Immature natural killer cell (primary cell): ENCODE measurements at places on chromosomes 16 and 17. TPM values are rescaled to one million over a fixed set of nuclear protein-coding genes. Genes with fewer than 3 reads are reported as not detected.

DNA sequence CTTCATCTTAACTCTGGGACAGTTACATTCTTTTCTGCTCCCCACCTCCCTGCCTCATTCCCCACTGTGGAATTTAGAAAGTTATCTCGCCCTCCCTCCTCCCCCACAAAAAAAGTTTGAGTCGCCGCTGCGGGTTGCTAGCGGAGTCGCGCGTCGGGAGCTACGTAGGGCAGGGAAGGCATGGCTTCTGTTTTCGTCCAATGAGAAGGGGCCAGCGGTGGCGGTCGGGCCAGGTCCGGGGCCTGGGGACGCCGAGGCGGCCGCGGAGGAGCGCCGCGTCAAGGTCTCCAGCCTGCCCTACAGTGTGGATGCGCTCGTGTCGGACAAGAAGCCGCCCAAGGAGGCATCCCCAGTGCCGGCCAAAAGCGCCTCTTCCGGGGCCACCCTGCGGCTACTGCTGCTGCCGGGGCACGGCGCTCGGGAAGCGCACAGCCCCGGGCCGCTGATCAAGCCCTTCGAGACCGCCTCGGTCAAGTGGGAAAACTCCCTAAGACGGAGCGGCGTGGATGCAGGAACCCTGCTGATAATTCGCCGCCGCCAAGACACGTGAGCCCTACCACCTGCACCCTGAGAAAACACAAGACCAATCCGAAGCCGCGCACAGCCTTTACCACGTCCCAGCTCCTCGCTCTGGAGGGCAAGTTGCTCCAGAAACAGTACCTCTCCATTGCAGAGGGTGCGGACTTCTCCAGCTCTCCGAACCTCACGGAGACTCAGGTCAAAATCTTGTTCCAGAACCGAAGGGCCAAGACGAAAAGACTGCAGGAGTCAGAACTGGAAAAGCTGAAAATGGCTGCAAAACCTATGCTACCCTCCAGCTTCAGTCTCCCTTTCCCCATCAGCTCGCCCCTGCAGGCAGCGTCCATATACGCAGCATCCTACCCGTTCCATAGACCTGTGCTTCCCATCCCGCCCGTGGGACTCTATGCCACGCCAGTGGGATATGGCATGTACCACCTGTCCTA lies 8.9 kb downstream of the OR4D1 start:
- peak overlapping the region; percentile 94 for H3K4me3 ChIP-seq
- peaks cover 5% of the 10 kb centered on the region for H3K36me3 ChIP-seq
- H3K27ac ChIP-seq, result peak overlapping the region; percentile 96
- DNase-seq, result peak; percentile 74
- H3K27me3 ChIP-seq, result peaks cover 5% of the 10 kb centered on the region
- H3K4me1 ChIP-seq, result peaks cover 82% of the 10 kb centered on the region

GRCh38 chr16:8708536-8708935 lies 34.1 kb downstream of the ABAT start:
- H3K4me3 ChIP-seq, result no peak overlapping the region
- DNase-seq, result no peak
- peaks cover 3% of the 10 kb centered on the region for H3K27me3 ChIP-seq
- H3K27ac ChIP-seq, result no peak overlapping the region

DNA sequence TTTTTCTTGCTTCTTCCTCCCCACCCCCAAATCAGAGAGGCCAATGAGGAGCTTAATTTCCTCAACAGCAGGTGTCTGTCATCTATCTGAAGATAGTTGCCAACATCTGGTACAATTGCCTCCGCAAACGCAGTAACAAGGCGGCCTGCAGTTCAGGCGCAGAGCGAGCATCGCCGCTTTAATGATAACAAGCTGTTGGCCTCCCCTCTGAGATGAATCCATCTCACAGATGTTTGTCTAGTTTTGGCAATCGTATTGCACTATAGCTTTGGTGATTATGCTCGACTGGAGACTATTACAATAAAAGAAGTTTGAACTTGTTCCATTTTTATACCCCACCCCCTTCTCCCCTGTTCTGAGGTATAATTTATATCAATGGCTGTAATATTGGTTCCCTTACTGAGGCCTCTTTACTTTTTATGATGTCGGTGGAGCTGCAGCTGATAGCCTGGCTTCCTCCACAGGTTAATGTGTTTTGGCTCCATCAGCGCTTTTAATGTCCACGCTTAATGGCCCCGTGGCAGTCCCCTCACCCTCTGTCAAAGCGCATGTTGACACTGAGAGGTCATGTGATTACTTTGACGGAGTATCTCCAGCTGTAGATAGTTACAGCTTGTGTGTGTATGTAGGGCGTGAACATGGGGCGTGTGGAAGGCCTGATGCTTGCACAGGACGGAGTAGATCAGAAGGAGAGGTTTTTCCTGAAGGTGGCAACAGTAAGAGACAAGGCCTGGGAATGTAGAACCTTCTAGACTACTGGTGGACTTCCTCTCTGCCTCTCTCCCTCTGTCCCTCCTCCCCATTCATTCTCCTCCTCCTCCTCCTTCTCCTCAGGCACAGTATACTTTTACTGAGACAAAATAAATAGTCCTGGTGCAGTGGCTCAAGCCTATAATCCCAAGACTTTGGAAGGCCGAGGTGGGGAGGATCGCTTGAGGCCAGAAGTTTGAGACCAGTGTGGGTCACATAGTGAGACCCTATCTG lies 164.7 kb downstream of the MSI2 start:
- DNase-seq, result no peak
- H3K27me3 ChIP-seq, result peaks cover 2% of the 10 kb centered on the region
- H3K27ac ChIP-seq, result no peak overlapping the region
- H3K36me3 ChIP-seq, result peaks cover 1% of the 10 kb centered on the region
- peaks cover 11% of the 10 kb centered on the region for H3K4me1 ChIP-seq

DNA sequence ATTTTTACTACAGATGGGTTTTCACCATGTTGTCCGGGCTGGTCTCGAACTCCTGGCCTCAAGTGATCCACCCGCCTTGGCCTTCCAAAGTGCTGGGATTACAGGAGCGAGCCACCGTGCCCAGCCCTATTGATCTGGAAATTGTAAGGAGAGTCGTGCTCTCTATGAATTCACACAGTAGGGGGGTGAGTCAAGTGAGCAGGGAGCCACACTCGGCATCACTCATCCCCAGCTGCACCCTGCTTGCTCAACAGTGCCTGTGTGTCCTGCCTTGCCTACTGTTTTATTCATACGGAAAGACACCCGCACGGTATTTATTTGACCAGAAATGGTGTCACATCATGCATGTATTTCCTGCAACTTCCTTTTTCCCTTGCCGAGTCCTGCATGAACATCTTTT lies 157.2 kb upstream of the FOXF1 start:
- H3K36me3 ChIP-seq, result no peaks in the 10 kb centered on the region
- no peaks in the 10 kb centered on the region for H3K4me1 ChIP-seq
- H3K4me3 ChIP-seq, result no peak overlapping the region
- DNase-seq, result no peak

- no peaks in the 10 kb centered on the region for H3K36me3 ChIP-seq
- H3K4me3 ChIP-seq, result no peak overlapping the region
- no peaks in the 10 kb centered on the region for H3K27me3 ChIP-seq
- no peak overlapping the region for H3K27ac ChIP-seq
Measured at GRCh38 chr17:21242780-21243515, 10.3 kb downstream of the NATD1 start.

DNA sequence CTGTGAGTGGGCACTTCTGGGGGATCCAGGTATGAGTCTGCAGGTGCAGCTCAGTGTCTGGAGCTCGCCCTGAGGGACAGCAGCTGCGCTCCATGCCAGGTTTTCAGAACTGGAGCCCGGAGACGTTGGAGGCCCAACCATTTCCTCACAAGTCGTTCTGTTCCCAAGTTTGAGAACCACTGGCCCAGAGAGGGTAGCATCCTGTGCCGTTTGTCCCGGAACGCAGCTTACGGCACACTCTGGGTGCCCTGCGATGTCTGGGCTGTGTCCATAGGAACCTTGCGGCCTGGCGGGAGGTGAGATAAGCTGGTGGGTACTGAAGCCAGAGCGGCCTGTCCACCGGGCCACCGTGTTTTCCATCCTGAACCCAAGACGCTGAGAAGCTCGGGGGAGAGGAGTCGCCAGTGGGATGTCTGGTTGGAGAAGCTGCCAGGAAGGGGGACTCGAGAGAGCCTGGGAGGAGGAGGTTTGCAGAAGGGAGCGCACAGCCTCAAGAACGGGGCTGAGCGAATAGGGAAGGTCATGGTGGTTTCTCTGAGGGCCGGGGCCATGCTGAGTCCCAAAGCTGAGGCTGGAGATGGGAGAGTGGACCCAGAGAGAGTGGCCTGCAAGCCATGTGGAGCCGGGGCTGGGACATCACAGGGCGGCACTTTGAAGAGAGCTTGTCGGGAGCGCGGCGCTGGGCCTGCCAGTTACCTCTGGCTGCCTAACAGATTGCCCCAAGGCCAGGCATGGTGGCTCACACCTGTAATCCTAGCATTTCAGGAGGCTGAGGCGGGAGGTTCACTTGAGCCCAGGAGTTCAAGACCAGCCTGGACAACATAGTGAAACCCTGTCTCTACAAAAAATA lies 211.0 kb upstream of the GSE1 start:
- DNase-seq, result no peak
- no peaks in the 10 kb centered on the region for H3K27me3 ChIP-seq
- H3K27ac ChIP-seq, result no peak overlapping the region
- no peak overlapping the region for H3K4me3 ChIP-seq

DNA sequence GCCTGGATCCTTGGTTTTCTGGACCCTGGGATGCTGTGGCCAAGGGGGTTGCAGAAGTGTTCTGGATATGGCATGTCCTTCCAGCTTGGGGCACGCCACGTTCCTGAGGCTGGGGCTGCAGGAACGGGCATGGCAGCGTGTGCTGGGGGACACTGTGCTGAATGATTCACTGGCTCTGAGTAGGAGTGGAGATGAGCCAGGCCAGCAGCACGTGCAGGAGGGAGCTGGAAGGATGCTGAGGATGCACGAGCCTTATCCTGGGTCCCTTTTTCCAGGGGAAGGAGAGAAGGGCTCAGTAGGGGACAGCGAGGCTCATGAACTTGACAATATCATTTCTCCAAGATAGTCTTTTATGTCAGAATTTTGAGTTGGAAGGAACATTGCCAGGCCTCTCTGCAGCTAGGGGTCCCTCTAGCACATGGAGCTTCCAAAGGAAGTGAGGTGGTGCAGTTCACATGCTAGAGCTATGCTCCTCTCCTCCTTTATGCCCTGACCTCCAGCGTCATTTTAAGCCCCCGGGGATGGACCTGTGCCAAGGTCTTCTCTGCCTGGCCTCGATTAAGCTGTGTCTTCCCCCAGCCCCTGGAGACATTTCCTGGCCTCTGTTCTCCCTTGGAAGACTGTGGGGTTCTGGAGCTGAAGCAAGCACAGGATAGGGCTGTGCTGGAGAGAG lies 125.9 kb downstream of the OR1D5 start:
- H3K36me3 ChIP-seq, result no peaks in the 10 kb centered on the region
- no peak for DNase-seq
- H3K27me3 ChIP-seq, result peaks cover 48% of the 10 kb centered on the region
- H3K27ac ChIP-seq, result peak overlapping the region; percentile 69
- H3K4me1 ChIP-seq, result peaks cover 67% of the 10 kb centered on the region
- H3K4me3 ChIP-seq, result no peak overlapping the region

GRCh38 chr17:51955245-51955644 lies 203.3 kb downstream of the CA10 start:
- DNase-seq, result no peak
- H3K36me3 ChIP-seq, result no peaks in the 10 kb centered on the region
- no peak overlapping the region for H3K27ac ChIP-seq
- no peaks in the 10 kb centered on the region for H3K4me1 ChIP-seq
- no peak overlapping the region for H3K4me3 ChIP-seq

GRCh38 chr16:4902038-4902437 lies 34.9 kb downstream of the PPL start:
- H3K27me3 ChIP-seq, result peaks cover 15% of the 10 kb centered on the region
- H3K4me1 ChIP-seq, result no peaks in the 10 kb centered on the region
- H3K4me3 ChIP-seq, result no peak overlapping the region
- no peak overlapping the region for H3K27ac ChIP-seq
- no peaks in the 10 kb centered on the region for H3K36me3 ChIP-seq

- H3K4me1 ChIP-seq, result peaks cover 92% of the 10 kb centered on the region
- no peak for DNase-seq
- peak overlapping the region; percentile 100 for H3K27ac ChIP-seq
- H3K4me3 ChIP-seq, result peak overlapping the region; percentile 91
- H3K27me3 ChIP-seq, result peaks cover 43% of the 10 kb centered on the region
Measured at GRCh38 chr17:40321961-40322357, 13.0 kb downstream of the RARA start.

- no peaks in the 10 kb centered on the region for H3K27me3 ChIP-seq
- H3K27ac ChIP-seq, result no peak overlapping the region
- no peak overlapping the region for H3K4me3 ChIP-seq
- DNase-seq, result no peak
- no peaks in the 10 kb centered on the region for H3K36me3 ChIP-seq
- H3K4me1 ChIP-seq, result peaks cover 81% of the 10 kb centered on the region
Measured at GRCh38 chr16:74578433-74578832, 28.5 kb downstream of the GLG1 start.

GRCh38 chr16:71384073-71384724 lies 25.7 kb downstream of the CALB2 start:
- no peak overlapping the region for H3K27ac ChIP-seq
- DNase-seq, result no peak
- no peaks in the 10 kb centered on the region for H3K36me3 ChIP-seq
- peaks cover 12% of the 10 kb centered on the region for H3K27me3 ChIP-seq
- H3K4me3 ChIP-seq, result no peak overlapping the region
- no peaks in the 10 kb centered on the region for H3K4me1 ChIP-seq

GRCh38 chr17:42920922-42921321 lies 20.3 kb downstream of the G6PC1 start:
- no peaks in the 10 kb centered on the region for H3K36me3 ChIP-seq
- H3K27ac ChIP-seq, result no peak overlapping the region
- H3K4me3 ChIP-seq, result no peak overlapping the region
- H3K27me3 ChIP-seq, result peaks cover 4% of the 10 kb centered on the region

MYOCD gene
- not detected for polyA plus RNA-seq

NDUFAF8 gene
- polyA plus RNA-seq, result 121 TPM

SDK2 gene
- polyA plus RNA-seq, result not detected

BCO1 gene
- not detected for polyA plus RNA-seq

CDH8 gene
- polyA plus RNA-seq, result not detected

HID1 gene
- 0.34 TPM for polyA plus RNA-seq

CTRB1 gene
- not detected for polyA plus RNA-seq

KRT12 gene
- polyA plus RNA-seq, result not detected

KDM6B gene
- 0.03 TPM for polyA plus RNA-seq

OTOP3 gene
- polyA plus RNA-seq, result not detected

MARVELD3 gene
- polyA plus RNA-seq, result not detected

KRT16 gene
- polyA plus RNA-seq, result not detected

CMTM1 gene
- polyA plus RNA-seq, result 1.1 TPM
